ENCODE measurements at places on chromosomes 16 and 17.

GRCh38 chr17:74151551-74152315, 51.7 kb upstream of the RPL38 start:
- DNase-seq = no peak

DNA sequence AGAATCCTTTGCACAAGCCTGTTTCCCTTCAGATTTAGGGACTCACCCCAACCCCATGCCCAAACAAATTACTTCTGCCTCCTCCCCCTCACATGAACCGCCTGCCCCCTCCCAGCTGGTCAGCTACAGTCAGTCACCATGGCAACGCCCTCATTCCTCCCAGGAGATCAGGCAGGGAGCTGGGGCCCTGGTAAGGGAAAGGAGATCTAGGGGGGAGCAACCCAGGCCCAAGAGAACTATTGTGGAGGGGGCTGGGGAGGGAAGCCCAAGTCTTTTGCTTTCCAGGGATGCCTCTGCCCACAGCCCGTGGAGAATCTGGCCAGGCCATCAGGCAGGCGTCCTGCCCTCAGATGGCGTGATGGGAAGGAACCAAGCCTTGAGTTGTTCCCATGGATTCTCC, 2.8 kb downstream of the FAM171A2 start:
- DNase-seq = no peak

DNA sequence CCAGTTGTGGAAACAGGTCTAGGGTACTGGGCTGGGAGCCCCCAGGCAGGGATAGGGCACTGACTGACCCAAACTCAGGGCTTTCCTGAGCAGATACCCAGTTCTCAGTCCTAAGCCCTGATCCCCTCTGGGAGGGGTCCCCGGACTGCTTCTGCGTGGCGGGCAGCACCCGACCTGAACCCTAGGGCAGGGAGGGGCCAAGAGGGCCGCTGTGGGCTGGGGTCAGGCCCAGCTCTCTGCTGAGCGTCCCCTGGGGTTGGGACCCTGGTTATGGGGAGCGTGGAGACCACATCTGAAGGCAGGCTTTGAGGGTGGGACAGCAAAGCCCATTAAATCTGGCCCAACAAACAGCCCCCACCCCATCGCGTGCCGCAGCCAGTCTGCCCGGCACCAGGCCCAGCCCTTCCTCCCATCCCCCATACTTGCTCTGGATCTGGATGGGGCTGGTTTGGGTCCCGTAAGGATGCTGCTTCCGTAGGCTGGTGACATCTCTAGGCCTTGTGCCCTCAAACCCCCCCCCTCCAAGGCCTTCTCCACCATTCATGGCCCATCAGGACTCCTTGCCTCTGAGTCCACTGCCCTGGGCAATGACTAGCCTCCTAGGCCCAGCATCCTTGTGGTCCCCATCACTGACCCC, 691 bp upstream of the FAM83G start:
- DNase-seq = no peak

GRCh38 chr17:61601297-61601696, 10.3 kb upstream of the NACA2 start:
- no peak for DNase-seq

DNA sequence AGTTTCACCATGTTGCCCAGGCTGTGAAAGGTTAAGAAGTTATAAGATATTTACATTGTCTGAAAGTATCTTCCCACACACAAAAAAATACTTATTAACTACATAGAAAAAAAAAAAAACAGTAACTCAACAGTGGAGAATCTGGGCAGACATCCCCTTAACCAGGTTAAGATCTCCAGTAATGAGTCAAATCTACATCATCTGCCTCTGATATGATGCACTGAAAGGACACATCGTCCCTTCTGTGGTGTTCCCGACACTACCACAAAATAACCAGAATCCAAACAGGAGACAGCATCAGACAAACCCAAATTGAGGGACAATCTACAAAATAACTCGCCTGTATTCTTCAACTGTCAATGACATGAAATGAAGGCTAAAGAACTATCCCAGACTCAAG, 40.0 kb downstream of the CMTM4 start:
- DNase-seq = no peak

- DNase-seq = no peak
These were observed 255.0 kb downstream of the CBLN1 start for GRCh38 chr16:49026566-49027181.

DNA sequence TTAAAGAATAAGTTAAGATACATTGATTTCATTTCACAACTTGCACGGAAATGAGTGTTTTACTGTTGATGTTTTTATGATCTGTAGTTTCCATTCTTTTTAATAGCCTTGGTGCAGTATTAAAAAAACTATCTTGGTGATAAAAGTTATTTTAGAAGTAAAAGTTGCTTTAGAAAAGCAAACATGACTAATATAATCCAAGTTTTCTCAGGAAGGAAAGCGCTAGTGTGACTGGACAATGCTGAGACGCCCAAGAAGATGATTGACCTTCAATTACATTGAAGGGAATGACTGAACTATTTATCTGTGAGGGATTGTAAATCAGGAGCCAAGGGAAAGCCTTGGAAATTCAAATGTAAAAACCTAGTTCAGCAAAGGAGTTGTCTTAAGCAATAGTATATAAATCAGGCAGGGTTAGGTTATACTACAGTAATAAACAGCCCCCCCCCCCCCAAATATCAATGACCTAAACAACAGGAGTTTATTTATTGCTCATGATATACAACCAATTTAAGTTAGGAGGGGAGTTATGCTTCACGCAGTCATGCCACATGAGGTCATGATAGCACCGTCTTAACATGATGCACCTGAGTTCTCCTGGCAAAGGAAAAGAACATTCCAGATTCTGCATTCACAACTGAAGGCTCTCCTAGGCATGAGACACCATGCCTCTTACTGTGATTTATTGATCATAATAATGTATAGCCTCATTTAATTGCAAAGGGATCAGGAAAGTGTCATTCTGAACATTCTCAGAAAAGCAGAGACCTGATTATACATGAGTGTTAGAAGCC, 443.8 kb downstream of the CDH13 start:
- no peak for DNase-seq

DNA sequence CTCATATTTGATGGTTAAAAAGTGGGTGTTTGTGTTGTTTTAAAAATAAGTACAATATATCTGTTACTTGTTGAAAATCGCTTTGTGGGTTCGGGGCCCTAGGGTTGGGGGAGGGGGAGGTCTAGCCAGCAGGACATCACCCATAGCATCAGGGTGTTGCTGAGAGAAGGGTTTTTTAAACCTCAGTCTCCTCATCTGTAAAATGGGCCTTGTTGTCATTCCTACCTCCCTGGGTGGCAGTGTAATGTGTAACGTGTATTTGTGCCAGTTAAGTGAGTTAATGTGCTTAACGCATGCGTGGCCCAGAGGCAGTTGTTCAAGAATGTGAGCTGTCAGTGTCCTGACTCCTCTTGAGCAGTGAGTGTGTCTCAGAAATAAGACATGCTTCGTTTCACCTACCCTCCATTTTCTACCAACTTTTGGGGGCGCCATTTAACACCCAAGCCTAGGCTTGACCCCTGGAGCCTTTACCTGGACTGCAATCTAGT, 129.0 kb downstream of the CMIP start:
- DNase-seq = no peak

GRCh38 chr17:59757470-59757869, 50.0 kb downstream of the VMP1 start:
- no peak for DNase-seq

GRCh38 chr17:1003972-1004768, 7.2 kb downstream of the TIMM22 start:
- DNase-seq = no peak

- peak; percentile 31 for DNase-seq
These were observed 8.3 kb upstream of the ZNF750 start for GRCh38 chr17:82848022-82848592.

DNA sequence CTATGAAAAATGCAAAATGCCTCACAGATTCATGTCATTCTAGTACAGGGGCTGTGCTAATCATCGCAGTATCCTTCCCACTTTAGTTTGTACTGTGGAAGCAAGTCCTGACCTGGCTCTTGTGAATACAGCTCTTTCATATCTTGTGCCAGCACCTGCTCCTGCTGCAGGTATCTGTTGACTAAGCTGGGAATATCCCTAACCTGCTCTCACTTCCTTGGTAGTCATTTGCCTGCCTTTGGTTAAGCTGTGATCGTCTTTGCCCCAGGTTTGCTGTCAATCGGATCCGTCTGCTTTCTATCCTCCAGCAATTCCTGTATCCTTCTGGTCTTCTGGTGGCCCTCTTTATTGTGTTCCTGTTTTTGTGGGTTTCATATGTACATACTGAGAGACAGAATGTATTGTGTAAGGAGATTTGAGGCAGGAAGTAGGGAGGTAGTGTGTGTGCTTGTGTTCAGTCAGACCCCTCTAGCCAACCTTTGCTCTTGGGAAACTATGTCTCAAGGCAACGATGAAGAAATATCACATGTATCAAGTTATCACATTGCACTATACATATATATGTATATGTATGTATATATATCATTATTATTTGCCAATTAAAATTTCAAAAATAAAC, 7.7 kb upstream of the GINS3 start:
- no peak for DNase-seq

- no peak for DNase-seq
These were observed 29.4 kb downstream of the AP2B1 start for GRCh38 chr17:35616536-35616935.

- no peak for DNase-seq
These were observed 7.5 kb downstream of the NPTX1 start for GRCh38 chr17:80468781-80469493.

DNA sequence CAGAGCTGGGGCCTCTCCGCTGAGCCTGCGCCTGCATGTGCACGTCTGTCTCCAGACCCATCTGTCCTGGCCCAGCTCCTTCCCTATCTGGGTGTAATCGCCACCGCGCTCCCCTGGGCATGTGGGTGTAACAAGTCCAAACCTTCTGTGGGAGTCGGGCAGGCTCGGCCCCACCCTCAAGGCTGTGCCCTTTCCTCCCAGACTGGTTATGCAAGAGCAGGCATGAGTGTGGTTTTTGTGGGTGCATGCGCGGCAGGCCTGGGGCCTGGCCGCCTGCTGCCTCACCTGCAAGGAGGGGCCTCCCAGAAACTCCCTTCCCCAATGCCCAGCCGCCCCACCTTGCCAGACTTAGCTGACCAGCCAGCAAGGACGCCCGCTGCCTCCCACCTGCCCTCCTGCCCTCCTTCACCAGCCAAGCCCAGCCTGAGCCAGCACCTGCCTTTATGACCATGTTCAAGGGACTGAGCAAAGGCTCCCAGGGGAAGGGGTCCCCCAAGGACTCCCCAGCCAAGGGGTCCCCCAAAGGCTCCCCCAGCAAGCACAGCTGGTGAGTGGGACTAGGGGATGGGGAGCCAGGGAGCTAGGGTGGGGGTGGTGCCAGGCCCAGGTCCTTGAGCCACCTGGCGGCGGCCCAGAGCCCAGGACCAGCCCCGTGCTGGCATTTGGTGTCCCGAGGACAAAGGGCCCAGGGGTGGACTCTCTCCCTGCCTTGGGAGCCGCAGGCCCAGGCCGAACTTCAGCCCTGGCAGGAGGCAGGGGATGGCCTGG, at the start of gene EVPLL:
Gene EVPLL (plus strand): TSS at position 342 of the 768 bp plus-strand sequence. CDS start 3,160 bp downstream, outside the sequence.
- no peak for DNase-seq

DNA sequence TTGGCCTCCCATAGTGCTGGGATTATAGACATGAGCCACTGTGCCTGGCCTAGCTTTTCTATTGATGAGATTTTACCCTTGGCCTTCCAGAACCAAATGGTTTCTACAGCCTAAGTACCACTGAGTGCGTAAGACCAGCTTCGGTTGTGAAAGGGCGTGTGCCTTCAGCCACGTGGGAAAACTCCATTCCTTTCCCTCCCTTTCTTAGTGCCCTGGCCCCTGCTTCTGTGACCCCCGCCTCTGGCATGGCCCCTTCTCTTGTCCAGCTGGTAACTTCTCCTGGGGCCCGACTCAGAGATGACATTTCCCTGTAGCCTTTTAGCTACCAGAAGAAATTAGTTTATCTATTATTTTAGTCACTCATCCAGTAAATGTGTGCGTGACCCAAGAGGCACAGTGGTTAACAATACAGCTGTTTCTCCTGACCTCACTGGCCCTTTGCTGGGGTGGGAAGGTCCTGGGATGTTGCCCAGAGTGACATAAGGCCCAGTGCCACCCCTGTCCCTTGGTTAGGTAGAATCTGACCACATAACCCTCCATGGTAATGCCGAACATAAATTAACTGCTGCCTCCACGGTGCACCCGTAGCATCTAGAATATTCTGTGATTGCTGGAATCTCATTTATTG, 97.3 kb downstream of the PLCG2 start:
- no peak for DNase-seq

DNA sequence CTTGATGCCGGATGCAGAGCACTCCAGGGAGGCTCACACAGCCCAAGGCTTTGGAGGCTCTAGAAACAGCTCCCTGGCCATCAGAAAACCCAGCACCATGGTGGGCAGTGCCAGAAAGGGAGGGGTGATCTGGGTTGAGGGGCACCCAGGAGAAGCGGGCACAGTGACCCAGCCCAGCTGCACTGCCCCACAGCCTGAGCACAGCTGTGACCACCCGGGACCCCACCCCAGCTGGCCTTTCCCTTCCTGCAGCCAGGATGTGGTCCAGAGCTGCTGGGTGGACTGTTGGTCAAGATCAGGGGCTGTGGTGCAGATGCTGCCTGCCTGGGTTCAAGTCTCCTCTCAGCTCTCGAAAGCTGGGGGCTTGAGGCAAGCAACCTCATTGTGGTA, 223.1 kb downstream of the ZNF423 start:
- no peak for DNase-seq

GRCh38 chr16:2437032-2437790, 8.0 kb downstream of the CCNF start:
- DNase-seq = no peak

DNA sequence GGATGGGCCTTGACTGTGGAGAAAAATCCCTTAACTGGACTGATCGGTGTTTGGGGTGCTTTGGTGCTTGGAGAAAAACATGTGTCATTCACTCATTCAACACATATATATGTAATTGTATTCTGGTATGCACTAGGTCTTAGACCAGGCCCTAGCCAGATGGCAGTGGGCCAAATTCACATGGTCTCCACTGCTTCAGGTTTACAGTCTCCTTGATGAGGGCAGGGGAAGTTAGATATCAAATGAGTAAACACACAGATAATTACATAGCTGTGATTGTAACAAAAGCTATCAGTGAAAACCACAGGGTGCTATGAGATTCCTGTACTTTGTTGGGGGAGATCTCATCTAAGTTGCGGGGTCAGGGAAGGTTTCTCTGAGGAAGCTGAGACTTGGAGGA, 78.8 kb downstream of the WWP2 start:
- no peak for DNase-seq

- no peak for DNase-seq
These were observed 94.0 kb upstream of the CDH5 start for GRCh38 chr16:66272461-66272860.

- no peak for DNase-seq
These were observed 1.0 kb upstream of the SLC12A4 start for GRCh38 chr16:67969254-67970039.

- no peak for DNase-seq
These were observed 7.1 kb downstream of the AKAP1 start for GRCh38 chr17:57092171-57092570.

GRCh38 chr17:55549140-55549539, 37.9 kb upstream of the SMIM36 start:
- no peak for DNase-seq

GRCh38 chr16:68288252-68288650, 22.5 kb downstream of the SLC7A6OS start:
- DNase-seq = no peak

DNA sequence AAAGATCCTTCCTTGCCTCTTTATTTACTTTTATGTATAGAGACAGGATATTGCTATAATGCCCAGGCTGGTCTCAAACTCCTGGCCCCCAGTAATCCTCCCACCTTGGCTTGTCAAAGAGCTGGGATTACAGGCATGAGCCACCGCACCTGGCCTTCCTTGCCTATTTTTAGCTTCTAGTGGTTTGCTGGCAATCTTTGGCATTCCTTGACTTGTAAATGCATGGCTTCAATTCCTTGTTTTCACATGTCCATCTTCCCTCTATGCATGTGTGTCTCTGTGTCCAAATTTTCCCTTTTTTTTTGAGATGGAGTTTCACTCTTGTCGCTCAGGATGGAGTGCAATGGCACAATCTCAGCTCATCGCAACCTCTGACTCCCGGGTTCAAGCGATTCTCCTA, 22.5 kb downstream of the HEXIM2 start:
- DNase-seq = no peak
